ENCODE measurements at places on chromosomes 13 and 19.

DNA sequence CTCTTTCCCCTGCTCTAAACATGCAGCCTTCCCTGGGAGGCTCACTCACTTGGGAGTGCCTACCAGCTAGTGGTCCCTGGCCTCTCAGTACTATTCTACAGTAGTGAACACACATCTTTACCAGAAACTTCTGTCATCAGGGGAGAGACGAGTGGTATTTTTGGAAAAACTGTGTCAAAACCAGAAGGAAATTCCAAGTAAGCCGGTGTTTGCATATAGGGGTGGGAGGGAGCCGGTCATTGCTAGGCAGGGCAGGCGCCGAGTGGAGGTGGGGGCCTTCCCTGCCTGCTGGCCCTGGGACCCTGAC lies 7.0 kb downstream of the RPS9 start:
- no peak for DNase-seq

- DNase-seq, result no peak
Measured at GRCh38 chr19:11420429-11421370, 1.6 kb upstream of the RGL3 start.

- DNase-seq, result no peak
Measured at GRCh38 chr13:25933520-25933919, 118.3 kb downstream of the SHISA2 start.

- no peak for DNase-seq
Measured at GRCh38 chr13:51590971-51591627, 6.8 kb downstream of the WDFY2 start.

DNA sequence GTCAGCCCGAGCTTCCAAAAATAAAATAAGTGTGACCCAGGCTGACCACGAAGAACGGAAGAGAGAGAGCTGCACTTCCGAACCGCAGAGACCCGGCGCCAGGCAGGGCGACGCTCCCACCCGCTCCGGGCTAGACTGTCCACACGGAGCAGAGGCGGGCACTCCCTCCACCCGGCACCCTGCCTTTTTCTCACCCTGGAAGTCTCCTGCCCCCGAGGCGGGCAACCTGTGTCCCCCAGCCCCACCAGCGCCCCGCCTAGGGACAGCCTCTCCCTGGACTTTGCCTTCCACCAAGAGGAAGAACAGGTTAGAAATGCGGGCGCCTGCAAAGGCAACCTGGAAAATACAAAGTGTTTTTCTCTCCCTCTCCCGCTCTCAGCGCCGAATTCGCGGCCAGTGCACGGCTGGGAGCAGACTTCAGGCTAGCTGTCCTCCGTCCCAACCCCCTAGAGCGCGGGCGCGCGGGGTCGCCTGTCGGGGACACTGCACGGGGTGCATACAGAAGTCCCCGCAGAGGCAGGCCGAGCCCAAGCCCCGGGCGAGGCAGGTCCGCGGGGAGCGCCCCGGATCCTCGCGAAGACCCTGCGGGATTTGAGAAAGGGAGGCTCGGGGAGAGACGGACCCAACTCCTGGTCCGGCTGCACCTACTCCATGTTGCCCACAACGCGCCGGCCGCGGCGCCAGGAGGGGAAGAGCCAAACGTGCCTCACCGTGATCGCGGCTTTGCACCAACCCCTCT lies 845 bp downstream of the SPRY2 start:
- no peak for DNase-seq

GRCh38 chr19:43582495-43582894 lies 6.9 kb downstream of the PINLYP start:
- no peak for DNase-seq

Data from stimulated activated CD8-positive, alpha-beta memory T cell treated with anti-CD3 and anti-CD28 coated beads, Interleukin-15, amount 100 ng/mL, for 24 hours (primary cell).